ENCODE measurements at places on chromosomes 5 and 9. TPM values are rescaled to one million over a fixed set of nuclear protein-coding genes. Genes with fewer than 3 reads are reported as not detected.

ARID3C gene
- not detected for total RNA-seq

ELAVL2 gene
- total RNA-seq = not detected

GRCh38 chr5:141596867-141597266 is 21.9 kb downstream of the DIAPH1 start:
- DNase-seq = no peak

GRCh38 chr9:83304686-83305085 is 233.5 kb downstream of the FRMD3 start:
- DNase-seq = peak; percentile 89

DNA sequence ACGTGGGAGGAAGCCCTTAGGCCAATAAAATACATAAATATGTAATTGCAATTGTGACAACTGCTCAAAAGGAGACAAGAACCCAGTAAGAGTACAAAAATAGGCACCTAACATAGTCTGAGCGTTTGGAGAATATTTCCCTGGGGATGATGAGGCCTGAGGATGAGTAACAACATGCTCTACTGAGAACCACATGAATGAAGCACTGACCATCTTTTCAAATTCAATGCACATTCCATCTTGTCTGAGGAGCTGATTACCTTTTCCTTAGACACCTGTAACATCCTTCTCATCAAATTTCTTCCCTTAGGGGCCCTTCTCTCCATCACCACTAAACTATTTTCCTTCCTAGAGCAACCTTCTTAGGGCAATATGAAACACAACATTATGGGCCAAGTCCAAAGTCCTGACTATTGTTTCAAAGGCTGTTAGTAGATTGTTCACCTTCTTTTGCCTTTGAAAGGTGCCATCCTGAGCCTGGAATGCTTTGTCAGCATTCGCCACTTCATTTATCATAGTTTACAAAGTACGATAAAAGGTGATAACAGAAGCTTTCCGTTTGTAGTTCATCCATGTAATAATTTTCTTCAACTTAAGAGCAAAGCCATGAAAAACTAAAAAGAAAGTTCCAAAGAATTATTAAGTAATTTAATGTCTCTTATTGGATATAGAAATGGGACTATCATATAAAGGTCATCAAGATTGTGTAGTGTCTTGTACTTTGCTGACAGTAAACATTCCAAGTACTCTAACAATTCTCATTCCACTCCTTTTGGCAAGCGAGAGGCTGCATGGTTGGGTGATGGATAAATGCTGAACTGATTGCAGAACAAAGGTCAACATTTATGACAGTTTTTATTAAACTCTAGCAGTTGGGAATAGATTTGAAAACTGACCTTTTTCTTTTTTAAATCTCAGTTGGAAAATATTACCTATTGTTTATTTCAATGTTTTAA is 471.3 kb downstream of the PDE4D start:
- no peak for DNase-seq

ABCA2 gene
- total RNA-seq = 33.2 TPM

CDC14B gene
- 20.4 TPM for total RNA-seq

DNA sequence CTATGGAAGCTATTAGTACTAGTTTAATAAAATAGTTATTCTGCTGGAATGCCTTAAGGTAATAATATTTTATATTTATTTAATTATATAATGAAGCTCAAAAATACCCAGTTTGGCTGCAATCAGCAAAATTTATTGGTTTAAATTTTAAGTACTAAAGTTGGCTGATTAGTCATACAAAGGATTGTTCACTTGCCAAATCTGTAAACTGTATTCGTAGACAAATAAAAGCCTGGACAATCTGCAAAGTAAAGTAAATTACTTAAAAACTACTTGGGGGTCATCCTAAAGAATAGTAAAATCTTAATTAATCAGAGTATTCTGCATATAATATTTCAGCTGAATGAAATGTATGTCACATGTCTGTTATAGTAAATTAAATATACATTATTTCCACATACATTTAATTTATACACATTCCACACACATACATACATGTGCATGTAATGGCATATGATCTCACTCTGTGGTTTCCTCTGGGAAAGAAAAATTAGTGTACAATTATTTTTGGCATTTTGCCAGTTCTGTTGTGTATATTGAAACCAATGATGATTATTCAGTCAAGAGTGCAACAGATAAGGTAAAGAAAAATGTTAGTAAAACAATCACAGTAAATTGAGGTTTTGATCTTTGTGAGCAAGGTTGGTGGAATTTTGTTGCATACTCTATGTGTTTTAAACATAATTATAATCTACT is 455.9 kb downstream of the CDH9 start:
- DNase-seq = no peak

SPATA9 gene
- 0.47 TPM for total RNA-seq

- DNase-seq = no peak
These were observed 114.2 kb upstream of the ADAMTS16 start for GRCh38 chr5:5025774-5026408.

DNA sequence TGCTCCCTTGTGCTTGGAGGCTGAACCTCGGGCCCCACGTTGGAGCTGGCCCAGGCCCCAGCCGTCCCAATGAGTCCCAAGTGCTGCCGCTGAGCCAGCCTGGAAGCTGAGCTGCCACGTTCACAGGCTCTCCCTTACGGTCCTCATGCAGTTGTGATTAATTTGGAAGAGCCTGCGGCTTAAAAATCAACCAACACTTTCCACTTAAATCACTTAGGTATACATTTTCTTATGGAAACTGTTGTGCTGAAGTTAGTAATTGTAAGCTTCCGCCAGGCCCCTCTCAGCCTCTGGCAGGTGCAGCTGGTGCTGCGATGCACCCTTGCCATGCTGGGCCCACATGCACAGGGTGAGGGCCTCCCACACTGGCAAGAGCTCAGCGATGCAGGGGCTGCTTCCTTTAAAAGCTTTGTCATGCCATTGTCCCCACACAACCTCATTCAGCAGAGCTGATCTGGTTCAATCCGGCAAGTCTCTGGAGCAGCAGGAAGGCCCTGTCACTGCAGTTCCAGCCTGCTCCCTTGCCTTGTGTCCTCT is 61.0 kb downstream of the IPPK start:
- peak; percentile 52 for DNase-seq

GRCh38 chr5:128036950-128037349 is 46.6 kb upstream of the SLC12A2 start:
- DNase-seq = no peak

UNC5A gene
- 0.35 TPM for total RNA-seq

DNA sequence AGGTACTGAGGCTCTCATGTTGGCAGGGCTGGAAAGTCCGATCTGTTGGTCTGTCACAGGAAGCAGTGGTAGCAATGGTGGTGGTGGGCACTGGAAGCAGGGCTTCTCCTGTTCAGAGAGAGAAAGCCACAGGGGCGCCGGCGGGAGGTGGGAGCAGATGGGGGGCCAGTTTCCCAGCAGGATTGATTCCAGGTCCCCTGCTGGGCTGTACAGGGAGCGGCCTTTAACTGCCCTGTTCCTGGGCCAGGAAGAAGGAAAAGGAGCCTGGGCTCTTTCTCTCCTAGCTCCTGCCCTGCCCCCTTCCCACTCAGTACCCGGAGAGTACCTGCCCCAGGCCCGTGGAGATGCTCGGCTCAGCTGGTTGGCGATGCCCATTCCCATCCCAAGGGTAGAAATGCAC is 2.6 kb upstream of the DAB2IP start:
- no peak for DNase-seq

DNA sequence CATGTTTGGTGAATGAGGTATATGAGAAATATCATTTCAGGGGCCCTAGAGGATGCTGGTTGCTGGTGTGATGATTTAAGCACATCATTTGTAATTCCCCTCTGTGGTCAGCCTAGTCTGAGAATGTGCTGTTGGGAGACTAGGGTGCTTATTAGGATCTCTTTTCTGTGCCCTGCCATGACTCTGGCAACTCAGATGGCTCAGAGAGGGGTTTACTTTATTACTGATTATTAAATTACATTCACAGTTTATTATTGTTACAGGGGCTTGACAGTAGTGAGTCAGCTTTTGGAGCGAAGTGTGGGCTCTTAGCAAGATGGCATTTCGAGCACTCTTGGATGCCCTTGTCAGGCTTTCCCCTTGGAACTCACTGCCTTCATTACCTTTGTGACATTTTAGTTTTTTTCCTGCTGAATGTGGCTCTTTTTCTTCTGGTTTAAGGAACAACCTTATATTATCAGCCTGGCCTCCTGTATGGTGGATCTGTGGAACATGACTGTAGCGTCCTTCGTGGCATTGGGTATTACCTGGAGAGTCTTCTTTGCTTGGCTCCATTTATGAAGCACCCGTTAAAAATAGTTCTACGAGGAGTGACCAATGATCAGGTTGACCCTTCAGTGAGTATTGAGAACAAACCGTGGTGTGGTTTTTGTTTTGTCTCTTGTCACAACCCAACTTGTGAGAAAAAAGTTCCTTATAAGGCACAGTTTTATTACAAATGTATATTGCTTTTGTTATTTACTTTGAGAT is 33.8 kb downstream of the RCL1 start:
- no peak for DNase-seq

- DNase-seq = no peak
These were observed 167.0 kb upstream of the SV2C start for GRCh38 chr5:75916144-75916543.

GZMA gene
- 0.37 TPM for total RNA-seq

NR2F1 gene
- 41.8 TPM for total RNA-seq

All from left cardiac atrium (tissue), 4 donors.